Umbilical cord (tissue), 2 donors: ENCODE measurements at places on chromosomes 12 and 14. TPM values are rescaled to one million over a fixed set of nuclear protein-coding genes. Genes with fewer than 3 reads are reported as not detected.

The SINHCAF gene
- 130 TPM for total RNA-seq

The PLCZ1 gene
- 21.7 TPM for total RNA-seq

The ERGIC2 gene
- total RNA-seq, result 54.4 TPM

The INHBE gene
- 1.4 TPM for total RNA-seq

The CMTM5 gene
- total RNA-seq, result 0.96 TPM

The AKAP6 gene
- total RNA-seq, result 76.3 TPM

The SLC7A8 gene
- 25.0 TPM for total RNA-seq

The SOAT2 gene
- not detected for total RNA-seq

- DNase-seq, result peak; percentile 50
Observed at GRCh38 chr14:57492859-57493258, 798 bp downstream of the CCDC198 start.

DNA sequence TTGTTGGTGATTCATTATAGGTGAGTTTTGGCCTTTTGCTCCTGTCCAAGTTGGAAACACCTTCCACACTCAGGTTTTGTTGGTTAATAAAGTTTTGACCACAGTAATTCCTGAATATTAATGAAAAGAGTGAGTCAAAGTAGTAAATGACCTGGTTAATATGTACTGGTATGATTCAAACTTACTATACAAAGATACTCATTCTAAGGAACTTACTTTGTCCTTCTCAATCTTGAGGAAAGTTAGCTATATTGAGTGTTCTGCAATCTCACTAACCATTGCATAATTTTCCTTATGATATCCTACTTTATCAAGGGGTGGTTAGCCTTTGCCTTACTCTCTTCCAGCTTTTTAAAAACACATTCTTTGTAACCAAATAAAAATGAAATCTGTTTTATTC lies 20.9 kb upstream of the HECTD1 start:
- DNase-seq, result no peak

DNA sequence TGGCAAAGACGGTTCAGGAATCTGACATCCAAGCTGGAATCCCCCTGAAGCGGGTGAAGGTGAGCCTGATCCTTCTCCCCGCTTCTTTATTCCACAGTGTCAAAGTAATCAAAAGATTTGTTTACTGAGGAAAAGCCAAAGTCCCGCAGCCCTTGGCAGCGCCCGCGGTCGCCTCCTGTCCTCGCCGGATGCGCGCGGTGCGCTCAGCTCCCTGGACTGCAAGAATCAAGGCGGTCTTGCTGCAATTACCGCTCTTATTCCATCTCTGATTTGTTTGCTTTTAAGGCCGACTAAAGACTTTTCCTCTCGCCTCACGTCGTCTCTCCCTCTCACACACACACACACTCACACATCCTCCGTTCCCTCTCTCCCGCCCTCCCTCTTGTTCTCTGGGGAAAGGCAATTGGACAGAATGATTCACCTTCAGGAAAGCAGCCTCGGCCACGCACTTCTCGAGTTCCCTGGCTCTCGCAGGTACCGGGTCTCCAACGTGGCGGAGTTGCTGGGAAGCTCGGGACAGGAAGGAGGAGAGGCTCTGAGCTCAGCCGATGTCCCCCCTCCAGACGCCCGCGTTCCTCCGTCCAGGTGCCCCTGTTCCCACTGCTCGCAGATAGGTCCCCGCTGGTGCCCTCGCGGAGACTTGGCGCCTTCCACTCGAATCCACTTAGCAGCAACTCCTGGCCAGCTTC lies 68.6 kb upstream of the USP15 start:
- DNase-seq, result peak; percentile 15

GRCh38 chr12:88227871-88228270 lies 85.8 kb downstream of the TMTC3 start:
- DNase-seq, result no peak

DNA sequence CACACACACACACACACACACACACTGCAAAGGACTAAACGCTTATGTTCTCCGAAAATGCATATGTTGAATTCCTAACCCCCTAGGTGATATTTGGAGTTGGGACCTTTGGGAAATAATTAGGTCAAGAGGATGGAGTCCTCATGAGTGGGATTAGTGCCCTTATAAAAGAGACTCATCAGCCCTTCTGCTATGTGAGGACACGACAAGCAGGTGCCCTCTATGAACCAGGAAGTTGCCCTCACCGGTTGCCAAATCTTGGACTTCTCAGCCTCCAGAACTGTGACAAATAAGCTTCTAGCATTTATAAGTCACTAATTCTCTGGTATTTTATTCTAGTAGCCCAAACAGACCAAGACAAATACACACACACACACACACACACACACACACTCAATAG lies 20.7 kb upstream of the TCP11L2 start:
- DNase-seq, result no peak

DNA sequence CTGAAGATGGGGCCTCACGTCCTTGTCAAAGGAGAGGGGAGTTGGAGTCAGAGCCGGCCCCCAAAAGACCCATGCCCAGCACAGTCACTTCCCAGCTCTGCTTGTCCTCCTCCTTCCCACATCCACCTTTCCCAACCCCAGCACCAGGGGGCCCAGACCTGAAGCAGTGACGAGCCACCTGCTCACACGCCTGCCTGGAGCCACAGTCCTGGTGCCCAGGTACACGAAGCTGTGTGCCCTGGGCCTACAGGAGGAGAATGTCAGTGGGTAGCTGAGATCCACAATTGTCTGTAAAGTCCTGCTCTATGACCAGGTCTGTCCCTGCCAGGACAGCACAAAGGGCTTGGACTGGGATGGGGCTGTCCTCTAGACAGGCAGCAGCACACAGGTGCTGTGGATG lies 126.8 kb upstream of the PZP start:
- no peak for DNase-seq

GRCh38 chr12:70549340-70550179 lies 87.7 kb downstream of the PTPRB start:
- no peak for DNase-seq

DNA sequence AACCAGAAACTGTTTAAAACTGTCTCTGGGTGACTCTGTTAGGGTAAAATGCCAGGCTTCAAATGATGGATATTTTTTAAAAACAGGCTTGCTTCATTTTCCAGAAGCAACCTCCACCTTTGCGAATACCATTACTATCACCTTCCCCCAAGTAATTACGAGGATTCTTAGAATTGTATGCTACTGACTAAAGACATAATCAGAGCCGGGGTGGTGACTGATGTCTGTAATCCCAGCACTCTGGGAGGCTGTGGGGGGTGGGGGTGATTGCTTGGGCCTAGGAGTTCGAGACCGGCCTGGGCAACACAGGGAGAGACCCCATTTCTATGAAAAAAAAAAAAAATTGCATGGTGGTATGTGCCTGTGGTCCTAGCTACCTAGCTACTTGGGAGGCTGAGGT lies 38.3 kb downstream of the FGD6 start:
- no peak for DNase-seq

GRCh38 chr12:116713527-116713926 lies 24.3 kb downstream of the SPRING1 start:
- no peak for DNase-seq

- no peak for DNase-seq
Observed at GRCh38 chr12:67774983-67775587, 126.5 kb downstream of the DYRK2 start.

GRCh38 chr12:77249892-77250291 lies 184.5 kb upstream of the E2F7 start:
- no peak for DNase-seq

DNA sequence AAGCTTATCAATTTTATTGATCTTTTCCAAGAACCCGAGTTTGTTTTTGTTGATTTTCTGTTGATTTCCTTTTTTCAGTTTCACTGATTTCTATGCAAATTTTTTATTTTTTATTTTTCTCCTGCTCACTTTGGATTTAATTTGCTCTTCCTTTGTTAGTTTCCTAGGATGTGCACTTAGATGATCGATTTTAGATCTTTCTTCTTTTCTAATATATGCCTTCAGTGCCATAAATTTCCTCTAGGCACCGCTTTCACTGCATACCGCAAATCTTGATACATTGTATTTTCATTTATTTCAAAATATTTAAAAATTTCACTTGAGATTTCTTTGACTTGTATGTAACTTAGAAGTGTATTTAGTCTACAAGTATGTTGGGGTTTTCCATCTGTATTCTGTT lies 9.5 kb downstream of the TOGARAM1 start:
- DNase-seq, result no peak
